ENCODE measurements at places on chromosomes 4 and X. TPM values are rescaled to one million over a fixed set of nuclear protein-coding genes. Genes with fewer than 3 reads are reported as not detected.

The MAD2L1 gene
- 56.8 TPM for total RNA-seq

The AREG gene
- 6.8 TPM for total RNA-seq

The UGT2B7 gene
- not detected for total RNA-seq

The ZXDB gene
- total RNA-seq: 13.9 TPM

The PPP1R3F gene
- total RNA-seq: 7.3 TPM

The C4orf50 gene
- not detected for total RNA-seq

The NEXMIF gene
- 0.35 TPM for total RNA-seq

The XAGE2 gene
- not detected for total RNA-seq

The SPINK2 gene
- total RNA-seq: not detected

The STOX2 gene
- 4.4 TPM for total RNA-seq

The APLN gene
- total RNA-seq: 9.8 TPM

The HNRNPH2 gene
- total RNA-seq: 84.2 TPM

The LDOC1 gene
- 14.2 TPM for total RNA-seq

The PRDX4 gene
- 606 TPM for total RNA-seq

The ITIH6 gene
- 0.02 TPM for total RNA-seq

The RIPPLY1 gene
- total RNA-seq: not detected

The NALF2 gene
- total RNA-seq: 3.6 TPM

The PLRG1 gene
- 116 TPM for total RNA-seq

The SERPINA7 gene
- not detected for total RNA-seq

The NLGN3 gene
- total RNA-seq: 0.69 TPM

The MAGEA8 gene
- not detected for total RNA-seq
